Omental fat pad (tissue), 4 donors: ENCODE measurements at places on chromosomes 4 and X. TPM values are rescaled to one million over a fixed set of nuclear protein-coding genes. Genes with fewer than 3 reads are reported as not detected.

Gene SPARCL1
- 1,726 TPM for total RNA-seq

Gene RGN
- 2.7 TPM for total RNA-seq

Gene SYTL5
- not detected for total RNA-seq

Gene PPARGC1A
- total RNA-seq: 7.2 TPM

Gene TTC29
- not detected for total RNA-seq

DNA sequence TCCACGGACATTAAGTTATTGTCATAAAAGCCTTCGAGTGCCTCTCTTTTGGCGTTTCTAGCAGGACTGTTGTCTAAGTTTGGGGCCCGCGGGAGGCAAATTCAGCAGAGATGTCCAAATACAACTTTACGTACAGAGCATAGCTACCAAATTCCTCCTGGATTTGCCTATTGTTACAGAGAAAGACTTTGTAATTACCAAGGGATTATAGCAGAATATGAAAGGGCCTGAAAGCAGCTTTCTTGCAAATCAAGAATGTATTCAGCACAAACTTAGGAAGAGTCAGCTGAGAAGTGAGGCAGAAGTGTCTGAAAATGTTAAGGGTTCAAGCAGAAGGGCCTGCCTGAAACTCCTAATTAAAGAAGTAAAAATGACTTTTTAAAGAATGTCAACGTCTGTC is 1053.5 kb upstream of the TENM3 start:
- no peak for DNase-seq

GRCh38 chr4:124737619-124738018 is 25.1 kb upstream of the ANKRD50 start:
- DNase-seq: no peak
